DMS153 (cell line): ENCODE measurements at places on chromosomes 13 and 19.

- DNase-seq = no peak
Observed at GRCh38 chr19:29285878-29286277, 72.9 kb upstream of the UQCRFS1 start.

DNA sequence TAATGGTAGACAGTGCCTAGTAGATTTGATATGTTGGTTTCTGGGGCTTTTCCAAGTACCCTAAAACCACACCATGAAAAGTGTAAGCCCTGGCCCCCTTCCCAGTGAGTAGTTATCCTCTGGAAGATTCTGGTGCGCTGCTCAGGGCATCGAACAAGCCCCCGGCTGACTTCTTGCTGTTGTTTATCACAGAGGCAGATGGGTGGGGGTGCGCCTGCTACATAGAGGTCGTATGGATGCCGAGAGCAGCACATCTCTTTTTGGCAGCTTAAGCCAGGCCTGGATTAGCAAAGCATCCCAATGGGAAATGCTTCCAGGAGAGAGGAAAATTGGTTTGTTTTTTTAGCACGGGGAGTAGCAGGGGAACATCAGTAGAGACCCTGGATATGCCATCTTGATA lies 26.3 kb upstream of the SPATA13 start:
- no peak for DNase-seq

DNA sequence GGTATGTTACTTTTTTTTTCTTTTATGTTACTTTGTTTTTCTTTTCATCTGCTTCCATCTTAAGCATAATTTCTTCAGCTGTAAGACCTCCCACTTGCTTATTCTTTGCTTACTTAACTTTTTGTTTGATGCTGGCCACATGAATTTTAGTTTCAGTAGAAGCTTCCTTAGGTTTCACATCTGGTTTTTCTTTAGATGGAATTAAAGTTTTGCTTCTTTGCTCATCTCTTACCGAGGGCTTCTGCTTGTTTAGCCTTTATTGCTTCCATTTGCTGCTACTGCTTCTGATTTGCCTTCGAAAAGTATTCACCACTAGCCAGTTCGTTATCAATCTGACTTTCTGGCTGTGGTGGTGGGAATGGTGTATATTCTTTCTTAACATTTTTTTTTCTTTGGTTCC lies 90.9 kb downstream of the GJA3 start:
- DNase-seq = no peak

GRCh38 chr13:47499358-47500150 lies 501.5 kb downstream of the SUCLA2 start:
- DNase-seq = no peak

DNA sequence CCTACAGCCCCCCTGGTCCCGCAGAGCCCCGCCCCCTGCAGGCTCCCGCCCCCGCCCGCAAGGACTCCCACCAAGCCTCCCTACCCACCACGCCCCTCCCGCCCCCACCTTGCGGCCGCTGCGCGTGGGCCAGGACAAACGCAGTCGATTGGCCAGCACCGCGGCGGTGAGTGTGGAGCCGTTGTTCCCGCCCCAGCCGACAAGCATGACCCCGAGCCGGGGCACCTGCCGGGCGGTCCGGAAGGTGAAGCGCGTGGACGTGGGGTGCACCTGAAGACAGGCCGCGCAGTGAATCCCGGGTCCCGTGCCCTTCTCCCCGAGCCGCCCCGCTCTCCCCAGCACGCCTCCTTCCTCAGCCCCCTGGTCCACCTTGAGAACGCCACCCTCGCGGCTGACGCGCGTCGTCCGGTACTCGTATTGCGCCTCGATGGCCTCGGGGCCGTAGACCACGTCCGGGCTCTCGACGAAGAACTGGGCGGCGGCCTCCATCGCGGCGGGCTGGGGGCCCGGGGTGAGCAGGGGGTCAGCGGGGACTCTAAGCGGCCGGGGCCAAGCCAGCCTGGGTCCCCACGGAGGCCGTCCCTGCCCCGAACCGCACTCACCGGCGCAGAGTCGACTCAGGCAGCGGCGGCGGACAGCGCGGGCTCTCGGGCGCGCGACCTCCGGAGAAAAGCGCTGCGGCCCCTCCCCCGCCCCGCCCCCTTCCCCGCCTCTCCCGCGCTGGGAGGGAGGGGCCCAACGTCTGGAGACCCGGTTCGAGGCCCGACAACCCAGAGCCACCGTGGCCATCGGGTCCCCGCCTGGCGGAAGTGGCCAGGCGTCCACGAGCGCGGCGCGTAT lies at the start of gene ISYNA1:
TSS of gene ISYNA1 (minus strand) at position 643 of the 840 bp plus-strand sequence. CDS start at position 489, 154 bp downstream.
- DNase-seq = no peak

- DNase-seq = no peak
Observed at GRCh38 chr13:102286326-102286725, 115.5 kb downstream of the FGF14 start.

- no peak for DNase-seq
Observed at GRCh38 chr13:71935166-71935840, 68.3 kb upstream of the DACH1 start.

- DNase-seq = peak; percentile 62
Observed at GRCh38 chr19:50909240-50910070, 1.7 kb downstream of the KLK4 start.

DNA sequence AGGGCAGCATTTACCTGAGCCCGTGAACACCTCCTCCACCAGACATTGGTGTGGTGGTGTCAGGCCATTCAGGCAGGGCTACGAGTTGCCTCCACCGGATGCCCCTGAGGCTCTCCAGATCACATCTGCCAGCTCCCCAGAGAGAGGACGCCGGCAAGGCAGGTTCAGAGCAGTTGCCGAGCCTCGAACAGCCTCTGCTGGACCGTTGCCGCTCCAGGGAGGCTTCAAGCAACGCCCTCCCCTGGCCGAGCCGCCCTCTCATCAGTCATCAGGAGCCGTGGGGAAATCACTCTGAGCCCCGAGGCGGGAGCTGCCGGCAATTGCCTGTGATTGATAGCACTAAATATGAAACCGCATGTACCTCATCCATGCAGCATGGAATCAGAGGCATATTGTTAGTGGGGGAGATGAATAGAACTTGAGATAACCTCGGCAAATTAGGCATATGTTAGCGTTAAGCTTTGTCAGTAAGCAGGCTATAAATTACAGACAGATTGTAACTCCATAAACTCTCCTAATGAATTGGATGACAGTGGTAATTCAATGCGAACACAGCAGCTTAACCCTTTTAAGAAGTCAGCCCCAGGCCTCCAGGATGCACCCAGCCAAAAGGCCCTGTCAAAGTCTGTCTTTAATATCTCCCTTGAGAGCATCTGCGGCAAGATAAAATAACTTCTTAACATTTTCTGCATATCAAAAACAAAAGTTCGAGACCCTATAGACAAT lies 29.8 kb upstream of the SPACA7 start:
- peak; percentile 78 for DNase-seq

- DNase-seq = no peak
Observed at GRCh38 chr13:72390909-72391308, 336.5 kb downstream of the MZT1 start.

GRCh38 chr13:58852076-58852475 lies 1220.5 kb downstream of the PCDH17 start:
- DNase-seq = no peak

GRCh38 chr19:15439078-15439799 lies 10.5 kb downstream of the WIZ start:
- no peak for DNase-seq

DNA sequence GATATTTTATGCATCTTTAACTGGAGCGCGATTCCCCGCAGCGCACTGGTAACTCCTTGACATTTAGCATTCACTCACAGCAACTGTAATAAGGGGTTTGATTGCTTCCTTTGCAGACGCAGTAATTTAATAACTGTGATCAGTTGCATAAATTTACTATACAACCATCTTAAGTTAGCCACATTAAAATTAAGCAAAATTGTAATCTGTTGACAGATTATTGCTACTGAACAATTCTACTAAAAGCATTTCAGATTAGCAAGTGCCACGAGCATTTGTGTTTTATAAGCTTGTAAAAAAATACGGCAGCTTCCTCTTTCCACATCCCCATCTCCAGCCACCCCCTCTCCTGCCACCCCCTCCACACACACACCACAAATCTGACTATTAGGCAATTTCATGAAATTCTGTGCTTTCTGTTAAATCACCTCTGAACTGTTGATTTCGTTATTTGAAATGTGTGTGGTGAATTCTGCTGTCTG lies 44.4 kb downstream of the TSHZ3 start:
- no peak for DNase-seq

GRCh38 chr13:97319113-97319720 lies 97.1 kb downstream of the MBNL2 start:
- DNase-seq = no peak

DNA sequence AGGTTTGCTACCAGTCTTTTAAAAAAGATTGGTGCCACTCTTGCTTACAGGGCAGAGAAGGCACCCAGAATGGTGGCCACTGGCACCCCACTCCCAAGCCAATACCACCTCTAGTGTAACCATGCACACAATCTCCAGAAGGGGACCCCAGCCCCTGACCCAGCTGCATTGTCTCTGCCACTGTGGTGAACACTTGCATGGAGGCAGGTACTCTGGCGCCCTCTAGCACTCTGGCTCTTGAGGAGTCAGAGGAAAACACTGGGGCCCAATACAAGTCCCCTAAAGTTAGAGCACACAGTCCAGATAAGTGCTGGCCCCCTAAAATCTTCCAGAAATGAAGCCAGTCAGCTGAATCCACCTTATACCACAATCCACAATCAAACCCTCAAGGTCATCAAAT lies 6.0 kb downstream of the ERVV-1 start:
- DNase-seq = no peak

DNA sequence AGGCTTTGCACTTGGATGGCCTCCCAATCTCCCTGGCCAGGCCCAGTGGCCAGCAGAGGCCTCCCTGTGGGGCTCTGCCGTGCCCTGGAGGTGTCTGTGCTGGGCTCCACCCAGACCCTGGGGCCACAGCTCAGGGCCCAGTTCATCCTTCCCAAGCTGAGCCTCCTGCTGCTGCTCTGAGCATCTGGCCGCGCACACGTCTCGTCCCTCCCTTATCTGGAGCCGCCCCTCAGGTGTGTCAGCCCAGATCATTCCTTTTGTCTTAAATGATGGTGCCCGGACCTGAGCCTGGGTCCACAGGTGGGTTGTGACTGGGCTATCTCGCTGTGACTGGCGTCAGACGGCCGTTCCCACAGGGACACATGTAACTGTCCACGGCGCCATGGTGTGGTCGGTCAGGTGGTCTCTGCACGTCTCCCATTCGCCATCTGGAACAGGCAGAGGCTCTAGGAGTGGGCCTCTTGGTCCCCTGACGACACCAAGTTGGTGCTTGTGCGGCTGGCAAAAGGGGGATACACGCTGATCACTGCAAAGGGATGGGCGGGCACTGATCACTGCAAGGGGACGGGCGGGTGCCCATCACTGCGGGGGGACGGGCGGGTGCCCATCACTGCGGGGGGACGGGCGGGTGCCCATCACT lies 14.3 kb upstream of the ZNF554 start:
- no peak for DNase-seq

GRCh38 chr13:20901668-20902437 lies 693 bp downstream of the XPO4 start:
- no peak for DNase-seq
